Hindlimb muscle (tissue), 1 donor: ENCODE measurements at places on chromosomes 7 and 10.
A peak's percentile ranks its signal among the peaks of the same experiment; 100 is the strongest.

GRCh38 chr7:44973610-44974401 is 5.0 kb downstream of the MYO1G start:
- DNase-seq: no peak

DNA sequence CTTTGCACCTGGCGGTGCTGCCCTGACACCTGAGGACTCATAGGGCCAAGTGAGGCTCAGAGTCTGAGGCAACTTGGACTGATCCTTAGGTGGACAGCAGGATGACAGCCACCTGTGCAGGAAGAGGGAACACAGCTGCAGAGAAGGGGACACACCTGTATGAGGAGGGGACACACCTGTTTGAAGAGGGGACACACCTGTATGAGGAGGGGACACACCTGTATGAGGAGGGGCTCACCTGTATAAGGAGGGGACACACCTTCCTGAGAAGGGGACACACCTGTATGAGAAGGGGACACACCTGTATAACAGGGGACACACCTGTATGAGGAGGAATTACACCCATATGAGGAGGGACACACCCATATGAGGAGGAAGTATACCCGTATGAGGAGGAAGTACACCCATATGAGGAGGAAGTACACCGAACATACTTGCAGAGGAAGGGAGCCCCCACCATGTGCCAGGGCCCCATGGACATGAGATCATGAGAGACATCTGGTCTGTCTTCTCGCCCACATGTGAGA is 285.9 kb downstream of the ADARB2 start:
- no peak for DNase-seq

- DNase-seq: no peak
Measured at GRCh38 chr7:134703782-134704181, 57.1 kb downstream of the BPGM start.

DNA sequence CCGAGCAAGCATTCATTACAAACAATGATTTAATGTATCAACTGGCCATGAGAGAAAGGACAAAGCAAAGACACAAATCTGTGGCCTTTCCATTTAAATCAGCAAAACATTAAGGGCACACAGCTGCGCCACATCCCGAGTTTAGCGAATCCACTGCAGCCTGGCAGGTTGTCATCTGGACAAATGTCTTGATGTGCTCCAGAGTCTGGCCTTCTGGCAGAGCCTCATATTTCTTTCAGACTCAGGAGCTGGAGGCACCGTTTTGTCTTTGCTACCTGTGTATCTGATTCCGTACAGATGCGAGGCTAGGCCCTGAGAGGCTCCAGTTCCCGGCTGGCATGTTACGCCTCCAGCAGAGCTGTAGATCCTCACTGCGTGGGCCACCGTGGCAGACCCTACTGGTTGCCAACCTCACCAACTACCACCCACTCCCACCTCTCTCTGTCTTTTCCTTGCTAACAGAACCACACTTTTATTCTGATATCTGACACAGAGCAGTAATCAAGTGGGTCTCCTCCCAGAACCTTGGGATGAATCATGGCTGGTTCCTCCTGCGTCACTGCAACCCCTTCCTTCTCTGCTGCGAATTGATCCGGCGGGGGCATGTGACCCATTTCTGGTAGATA is 40.9 kb upstream of the EFCAB10 start:
- DNase-seq: no peak

DNA sequence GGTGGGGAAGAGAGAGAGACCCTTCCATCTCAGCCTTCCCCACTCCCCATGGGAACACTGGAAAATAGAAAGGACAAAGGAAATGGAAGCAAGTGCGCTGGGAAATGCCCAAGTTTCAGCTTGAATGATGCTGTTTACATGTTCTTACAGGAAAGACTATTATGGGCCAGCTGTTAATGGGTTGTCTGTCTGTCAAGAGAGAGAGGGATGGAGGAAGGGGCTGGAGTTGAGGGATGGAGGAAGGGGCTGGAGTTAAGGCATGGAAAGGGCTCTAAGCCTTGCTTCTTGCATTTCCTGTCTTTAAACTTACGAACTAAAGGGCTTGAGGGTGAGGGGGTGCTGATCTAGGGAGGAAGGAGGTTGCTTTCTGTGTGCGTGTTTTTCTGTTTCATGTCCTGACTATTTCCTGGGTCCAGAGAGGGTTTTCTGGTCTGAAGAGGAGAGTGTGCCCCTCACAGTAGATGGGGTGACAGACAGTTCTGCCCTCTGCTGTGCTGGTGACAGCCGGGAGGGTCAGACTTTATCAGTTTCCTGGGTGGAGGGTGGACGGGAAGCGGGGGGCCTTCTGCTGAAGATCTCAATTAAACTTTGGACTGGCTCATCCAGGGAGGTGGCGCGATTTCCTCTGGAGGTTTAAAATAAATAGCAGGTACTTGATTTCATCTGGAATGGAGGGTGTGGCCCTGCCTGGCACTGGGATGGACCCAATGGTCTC is 30.5 kb downstream of the GRK5 start:
- no peak for DNase-seq

DNA sequence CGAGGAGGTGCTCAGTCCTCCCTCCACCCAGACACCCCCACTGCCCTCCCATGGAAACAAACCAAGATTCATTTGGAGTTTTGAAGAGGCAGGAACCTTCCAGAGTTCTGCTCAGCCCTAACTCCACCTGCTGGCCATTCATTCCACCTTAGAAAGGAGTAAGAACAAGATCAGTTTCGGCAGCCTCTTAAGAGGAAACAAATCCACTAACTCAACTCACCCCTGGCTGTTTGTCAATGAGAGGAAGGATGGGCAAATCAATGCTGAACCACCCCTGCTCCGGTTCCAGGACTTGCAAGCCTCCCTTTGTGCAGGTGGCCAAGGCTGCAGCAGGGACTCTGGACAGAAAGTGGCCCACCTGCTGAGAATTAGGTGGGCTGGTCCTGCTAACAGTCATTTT is 26.2 kb downstream of the CCDC3 start:
- DNase-seq: no peak

DNA sequence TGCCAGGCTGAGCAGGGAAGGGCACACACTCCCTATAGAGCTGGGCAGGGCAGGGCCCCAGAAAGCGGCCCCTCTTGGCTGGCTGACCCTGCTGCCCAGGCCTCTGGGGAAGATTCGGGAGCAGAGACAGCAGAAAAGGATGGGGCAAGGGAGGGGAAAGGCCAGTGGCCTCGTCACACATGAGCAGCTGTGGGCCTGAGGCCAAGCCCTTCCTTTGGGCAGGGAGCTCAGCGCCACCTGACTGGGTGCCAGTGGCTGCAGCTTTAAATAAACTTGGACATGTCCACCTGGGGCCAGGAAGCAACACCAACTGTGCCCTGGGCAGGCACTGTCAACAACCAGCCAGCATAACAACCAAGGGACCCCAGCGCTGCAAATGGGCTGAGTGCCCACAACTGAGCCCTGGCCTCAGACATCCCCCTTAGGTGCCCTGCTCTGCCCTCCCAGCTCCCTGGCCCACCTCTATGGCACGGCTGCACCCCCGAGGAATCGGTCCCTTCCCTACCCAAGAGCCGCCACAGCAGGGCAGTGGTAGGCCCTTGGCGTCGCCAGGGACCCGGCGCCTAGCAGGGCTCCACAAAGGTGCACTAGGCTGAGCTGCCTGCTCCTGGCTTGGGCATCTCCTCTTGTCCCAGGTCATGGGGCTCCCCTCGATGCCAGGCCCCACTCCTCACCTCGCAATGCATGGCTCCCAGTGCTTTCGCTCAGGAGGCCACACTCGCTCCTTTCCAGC is 2.6 kb downstream of the CAMK2B start:
- no peak for DNase-seq

DNA sequence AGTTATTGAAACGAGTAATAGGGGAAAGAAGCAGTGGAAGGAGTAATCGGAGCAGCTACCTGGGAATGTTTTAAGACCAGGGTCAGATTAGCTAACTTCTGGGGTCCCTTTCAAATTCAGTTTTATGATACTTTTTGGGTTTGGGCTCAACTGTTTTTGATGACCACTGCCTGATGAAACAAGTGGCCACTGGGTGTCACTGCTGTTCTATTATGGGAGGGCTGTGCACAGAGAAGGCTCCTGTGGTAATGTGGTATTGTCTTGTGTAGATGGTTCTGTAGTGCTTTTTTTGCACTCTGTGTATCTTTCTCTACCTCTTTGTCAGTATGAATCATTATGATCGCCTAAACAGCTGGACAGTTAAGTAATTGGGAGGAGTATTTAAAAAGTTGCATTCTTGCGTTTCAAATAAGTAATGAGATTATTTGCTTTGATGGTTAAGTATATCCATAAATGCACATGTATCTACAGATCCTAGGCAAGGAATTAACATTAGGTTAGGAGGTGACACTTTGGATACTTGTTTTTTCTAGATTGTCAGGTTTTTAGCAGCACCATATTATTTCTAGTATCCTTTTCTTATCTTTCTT is 128.4 kb downstream of the ABCA13 start:
- peak; percentile 49 for DNase-seq

GRCh38 chr7:127885843-127886242 is 145.4 kb downstream of the LRRC4 start:
- DNase-seq: no peak

DNA sequence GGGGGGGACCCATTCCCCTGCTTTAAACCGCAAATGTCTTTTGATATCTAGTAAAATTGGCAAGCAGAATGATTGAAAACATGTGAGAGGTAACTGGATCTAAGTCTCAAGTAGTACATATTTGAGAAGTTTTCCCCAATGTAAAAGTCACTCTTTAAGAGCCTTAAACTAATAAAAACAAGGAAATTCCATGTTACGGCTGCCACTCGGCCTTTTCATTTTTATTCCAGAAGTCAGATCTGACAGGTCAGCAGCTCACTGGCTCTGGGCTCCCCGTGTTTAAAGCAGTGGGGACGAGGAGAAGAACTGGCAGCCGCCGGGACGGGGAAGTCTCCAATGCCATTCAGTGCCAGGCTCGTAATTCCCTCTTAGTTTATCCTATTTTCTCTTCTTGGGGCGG is 80.7 kb downstream of the CUX1 start:
- no peak for DNase-seq

- DNase-seq: no peak
Measured at GRCh38 chr10:90451283-90451682, 406.6 kb downstream of the HTR7 start.

- DNase-seq: peak; percentile 21
Measured at GRCh38 chr10:86306628-86307278, 59.8 kb downstream of the GRID1 start.

DNA sequence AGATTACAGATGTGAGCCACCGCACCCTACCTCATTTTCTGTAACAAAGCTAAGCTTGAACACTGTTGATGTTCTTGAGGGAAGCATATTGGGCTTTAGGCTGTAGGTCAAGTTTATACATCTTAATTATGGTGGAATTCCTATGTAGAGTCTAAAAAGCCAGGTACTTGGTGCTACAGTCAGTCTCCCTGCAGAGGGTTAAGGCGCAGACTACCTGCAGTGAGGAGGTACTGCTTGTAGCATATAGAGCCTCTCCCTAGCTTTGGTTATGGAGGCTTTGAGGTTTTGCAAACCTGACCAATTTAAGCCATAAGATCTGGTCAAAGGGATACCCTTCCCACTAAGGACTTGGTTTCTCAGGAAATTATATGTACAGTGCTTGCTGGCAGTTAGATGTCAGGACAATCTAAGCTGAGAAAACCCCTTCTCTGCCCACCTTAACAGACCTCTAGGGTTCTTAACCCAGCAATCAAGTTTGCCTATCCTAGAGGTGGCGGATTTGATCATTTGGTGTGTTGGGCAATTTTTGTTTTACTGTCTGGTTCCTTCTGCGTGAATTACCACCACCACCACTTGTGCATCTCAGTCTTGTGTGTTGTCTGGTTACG is 6.0 kb downstream of the PPIA start:
- no peak for DNase-seq

GRCh38 chr7:28874001-28874400 is 84.1 kb downstream of the TRIL start:
- DNase-seq: no peak

DNA sequence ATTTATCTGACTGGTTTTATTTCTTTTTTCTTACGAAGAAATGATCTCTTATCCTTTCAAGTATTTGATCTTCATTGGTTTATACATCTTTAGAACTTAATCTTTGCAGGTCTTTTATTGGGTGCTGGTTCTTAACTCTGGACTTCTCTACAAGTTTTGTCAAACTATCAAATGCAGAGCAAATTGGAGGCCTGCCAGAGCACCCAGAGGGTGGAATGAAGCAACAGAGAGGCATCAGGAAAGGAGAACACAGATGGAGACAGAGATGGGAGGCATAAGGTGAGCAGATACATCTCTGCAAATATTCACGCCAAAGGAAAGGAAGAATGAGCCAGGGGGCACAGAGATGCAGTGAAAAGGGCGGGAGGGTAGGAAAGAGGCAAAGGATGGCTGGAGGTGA is 130.3 kb downstream of the PKD1L1 start:
- no peak for DNase-seq

DNA sequence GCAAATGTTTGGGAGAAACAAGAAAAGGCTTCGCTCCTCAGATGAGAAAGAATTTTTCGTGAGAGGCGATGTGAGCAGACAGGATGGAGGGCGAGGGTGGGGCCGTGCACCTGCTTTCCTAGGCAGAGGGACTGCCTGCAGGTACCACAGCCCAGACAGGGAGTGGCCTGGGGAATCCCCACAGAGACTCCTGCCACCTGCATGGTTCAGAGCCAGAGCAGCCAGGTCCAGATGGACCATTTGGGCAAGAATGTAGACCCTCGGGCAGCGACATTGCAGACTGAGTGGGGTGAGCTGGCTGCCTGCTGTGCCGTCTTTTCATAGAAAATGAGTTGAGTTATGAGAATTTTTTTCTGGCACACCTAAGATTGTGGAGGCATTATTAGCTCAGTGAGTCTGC is 216.8 kb downstream of the SNX10 start:
- DNase-seq: no peak

DNA sequence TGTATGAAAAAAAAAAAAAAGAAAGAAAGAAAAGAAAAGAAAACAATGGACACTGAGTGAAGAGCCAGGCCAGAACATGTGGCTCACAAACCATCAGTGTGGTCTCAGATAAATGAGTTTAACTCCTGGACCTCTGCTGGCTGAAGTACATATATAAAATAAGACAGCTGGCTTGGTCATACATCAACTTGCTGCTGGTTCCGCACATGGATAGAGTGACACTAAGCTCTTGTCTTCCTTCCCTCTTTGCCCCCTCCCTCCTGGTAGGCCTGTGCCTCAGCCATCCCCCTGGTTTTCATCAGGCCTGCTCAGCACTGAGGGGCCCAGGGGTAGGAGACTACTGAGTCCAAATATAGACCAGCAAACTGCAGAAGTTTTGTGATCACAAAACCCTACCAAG is 58.1 kb upstream of the DGKI start:
- peak; percentile 22 for DNase-seq

- no peak for DNase-seq
Measured at GRCh38 chr7:98202367-98203195, 8.7 kb upstream of the BHLHA15 start.

- DNase-seq: peak; percentile 42
Measured at GRCh38 chr7:120725376-120726039, 132.4 kb downstream of the TSPAN12 start.

GRCh38 chr10:42956045-42956444 is 120.8 kb upstream of the RET start:
- DNase-seq: no peak

GRCh38 chr10:17430647-17431355 is 23.6 kb downstream of the ST8SIA6 start:
- DNase-seq: peak; percentile 72
